ENCODE measurements at places on chromosomes 2 and 18.

DNA sequence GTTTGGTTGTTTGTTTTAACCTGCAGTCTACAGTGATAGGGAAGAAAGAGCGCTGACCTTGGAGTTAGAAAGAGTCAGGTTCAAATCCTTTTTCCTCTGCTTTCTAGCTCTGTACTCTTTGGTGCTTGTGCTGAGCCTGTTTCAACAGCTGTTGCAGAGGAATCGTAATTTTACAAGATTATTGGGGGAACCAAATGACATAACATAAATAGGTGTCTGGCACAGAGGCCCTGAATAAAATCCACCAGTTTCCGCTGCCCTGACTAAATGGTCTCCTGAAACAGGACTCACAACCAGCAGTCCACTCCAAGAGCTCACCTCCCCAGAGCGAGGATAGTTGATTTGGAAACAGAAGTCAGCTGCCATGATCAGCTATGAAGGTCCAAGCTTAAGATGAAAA, 125.0 kb upstream of the CDC42EP3 start:
- no peak for DNase-seq

DNA sequence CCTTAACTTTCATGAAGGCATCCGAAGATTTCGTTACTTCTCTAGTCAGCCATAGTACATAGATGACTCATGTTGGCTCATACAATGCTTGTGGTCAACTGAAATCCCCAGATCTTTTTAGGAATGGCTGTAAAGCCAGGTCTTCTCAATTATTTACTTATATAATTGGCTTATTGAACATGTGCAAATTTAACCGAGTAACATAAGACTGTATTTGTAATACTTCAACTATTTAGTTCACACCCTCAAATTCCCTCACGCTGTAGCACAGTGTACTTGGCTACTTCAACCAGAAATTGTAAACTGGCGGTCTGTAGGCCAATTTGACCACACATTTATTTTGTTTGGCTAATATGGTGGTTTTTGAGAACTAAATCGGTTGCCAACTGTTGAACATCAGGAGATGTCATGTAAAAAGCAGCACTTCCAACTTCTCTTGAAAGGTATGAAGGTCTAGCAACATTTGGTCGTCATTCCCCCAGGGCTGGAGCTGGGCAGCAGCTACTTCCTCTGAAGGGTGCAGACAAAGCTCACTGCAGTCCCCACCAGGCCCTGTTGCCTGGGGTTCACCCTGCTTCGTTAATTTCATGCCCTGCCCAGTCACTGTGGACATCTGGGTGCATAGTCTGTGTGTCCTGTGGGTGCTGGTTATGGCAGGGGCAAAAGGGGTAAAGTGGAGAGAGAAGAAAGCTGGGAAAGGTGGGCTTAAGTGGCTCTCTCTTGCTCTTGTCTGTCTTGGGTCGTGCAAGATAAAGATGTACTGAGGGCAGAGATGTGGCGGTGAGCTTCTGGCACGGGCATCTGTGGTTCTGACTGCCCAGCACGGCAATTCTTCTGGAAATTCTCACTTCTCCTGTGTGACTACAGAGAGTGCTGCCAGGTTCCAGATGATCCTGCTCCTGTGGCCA, 3.2 kb upstream of the SH3RF3 start:
- DNase-seq = no peak

- no peak for DNase-seq
Observed at GRCh38 chr2:10469301-10469700, 21.2 kb upstream of the ODC1 start.

GRCh38 chr2:214775971-214776370, 33.5 kb downstream of the BARD1 start:
- no peak for DNase-seq

DNA sequence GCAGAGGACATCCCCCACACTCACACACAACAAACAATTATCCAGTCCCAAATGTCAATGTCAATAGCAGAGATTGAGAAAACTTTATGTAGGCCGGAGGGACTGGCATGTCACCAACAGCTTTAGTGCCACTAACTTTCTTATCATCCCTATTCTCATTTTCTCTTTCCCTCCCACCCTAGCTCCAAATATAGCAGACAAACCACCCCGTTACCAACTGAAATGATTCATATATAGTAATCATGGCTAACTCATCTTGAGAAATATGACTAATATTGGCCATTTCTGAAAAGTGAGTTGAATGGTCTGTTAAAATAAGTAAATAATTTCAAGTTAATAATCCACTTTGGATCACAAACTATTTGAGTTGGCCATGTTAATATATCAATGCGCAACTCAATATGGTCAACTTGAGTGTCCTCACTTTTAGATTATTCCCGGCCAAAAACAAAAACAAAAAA, 242.1 kb upstream of the RND3 start:
- DNase-seq = no peak

- no peak for DNase-seq
Observed at GRCh38 chr18:33585431-33585775, 7.4 kb downstream of the ASXL3 start.

DNA sequence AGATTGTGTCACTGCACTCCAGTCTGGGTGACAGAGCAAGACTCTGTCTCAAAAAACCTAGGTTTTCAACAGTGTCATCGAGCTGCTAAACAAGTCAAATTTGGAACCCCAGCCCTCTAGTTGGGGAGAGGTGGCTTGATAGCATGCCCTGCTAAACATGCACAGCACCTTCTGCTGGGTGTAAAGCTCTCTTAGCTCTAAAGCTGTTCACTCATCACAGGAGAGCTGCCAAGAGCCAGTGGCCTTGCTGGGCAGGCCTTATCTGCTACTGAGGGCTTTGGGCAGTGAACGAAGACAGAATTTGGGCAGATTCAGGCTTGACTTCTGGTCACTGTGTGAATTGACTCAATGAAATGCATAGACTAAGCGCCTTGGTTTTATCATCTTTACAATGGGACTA, 101.3 kb downstream of the LYPD1 start:
- no peak for DNase-seq

- no peak for DNase-seq
Observed at GRCh38 chr18:22334567-22334966, 83.1 kb downstream of the CTAGE1 start.

GRCh38 chr2:217277646-217278398, 418.0 kb upstream of the TNP1 start:
- no peak for DNase-seq

All from activated CD8-positive, alpha-beta memory T cell treated with anti-CD3 and anti-CD28 coated beads for 4 hours (primary cell).